Skeletal muscle tissue (tissue), 5 donors: ENCODE measurements at places on chromosomes 1 and 21. TPM values are rescaled to one million over a fixed set of nuclear protein-coding genes. Genes with fewer than 3 reads are reported as not detected.

CLCA2 gene
- not detected for total RNA-seq

ST6GALNAC5 gene
- total RNA-seq = 2.1 TPM

EBNA1BP2 gene
- 19.3 TPM for total RNA-seq

KRTAP12-2 gene
- total RNA-seq = not detected

SH2D5 gene
- total RNA-seq = under 0.01 TPM

TEX38 gene
- not detected for total RNA-seq

PROX1 gene
- total RNA-seq = 6.3 TPM

SH3GLB1 gene
- 57.9 TPM for total RNA-seq

DMRTA2 gene
- under 0.01 TPM for total RNA-seq

SPRR4 gene
- total RNA-seq = not detected

ADCY10 gene
- total RNA-seq = under 0.01 TPM

AMY1B gene
- not detected for total RNA-seq

S100A7 gene
- total RNA-seq = not detected

VTCN1 gene
- total RNA-seq = not detected

SPRR2D gene
- total RNA-seq = not detected

ADGRL4 gene
- total RNA-seq = 15.7 TPM

GNB1 gene
- total RNA-seq = 61.6 TPM

UBQLN4 gene
- total RNA-seq = 15.7 TPM

GBP4 gene
- 3.7 TPM for total RNA-seq

C1orf122 gene
- total RNA-seq = 9.4 TPM

AIRE gene
- total RNA-seq = not detected

TAS1R2 gene
- not detected for total RNA-seq

EXOC8 gene
- 12.5 TPM for total RNA-seq

ZNF326 gene
- total RNA-seq = 7.8 TPM

PMF1 gene
- total RNA-seq = 50.6 TPM

TNFRSF4 gene
- total RNA-seq = 0.52 TPM

PPIH gene
- 23.5 TPM for total RNA-seq

HES2 gene
- not detected for total RNA-seq

LCE1E gene
- not detected for total RNA-seq

PTPN7 gene
- total RNA-seq = 0.52 TPM

JTB gene
- 87.2 TPM for total RNA-seq

ADAMTSL4 gene
- 12.0 TPM for total RNA-seq

RXFP4 gene
- not detected for total RNA-seq

MAN1C1 gene
- total RNA-seq = 6.3 TPM

ADORA3 gene
- 0.52 TPM for total RNA-seq

AGBL4 gene
- under 0.01 TPM for total RNA-seq

IGSF5 gene
- 0.52 TPM for total RNA-seq

ADAMTS4 gene
- 4.7 TPM for total RNA-seq

PBX1 gene
- total RNA-seq = 53.2 TPM

PTAFR gene
- total RNA-seq = 2.1 TPM

PCSK9 gene
- total RNA-seq = 3.1 TPM

S100A8 gene
- 67.3 TPM for total RNA-seq

ZBTB8A gene
- 10.4 TPM for total RNA-seq

C1orf52 gene
- 6.3 TPM for total RNA-seq

HMGCS2 gene
- 2.1 TPM for total RNA-seq

RHEX gene
- total RNA-seq = 3.1 TPM

PKP1 gene
- total RNA-seq = 3.7 TPM

EDN2 gene
- total RNA-seq = not detected

ARTN gene
- not detected for total RNA-seq

DVL1 gene
- total RNA-seq = 44.9 TPM

MARK1 gene
- 9.9 TPM for total RNA-seq

TMEM240 gene
- 2.1 TPM for total RNA-seq

ARHGAP30 gene
- 4.2 TPM for total RNA-seq

SEMA6C gene
- total RNA-seq = 15.7 TPM
